ENCODE measurements at places on chromosomes 4 and X. TPM values are rescaled to one million over a fixed set of nuclear protein-coding genes. Genes with fewer than 3 reads are reported as not detected.

DNA sequence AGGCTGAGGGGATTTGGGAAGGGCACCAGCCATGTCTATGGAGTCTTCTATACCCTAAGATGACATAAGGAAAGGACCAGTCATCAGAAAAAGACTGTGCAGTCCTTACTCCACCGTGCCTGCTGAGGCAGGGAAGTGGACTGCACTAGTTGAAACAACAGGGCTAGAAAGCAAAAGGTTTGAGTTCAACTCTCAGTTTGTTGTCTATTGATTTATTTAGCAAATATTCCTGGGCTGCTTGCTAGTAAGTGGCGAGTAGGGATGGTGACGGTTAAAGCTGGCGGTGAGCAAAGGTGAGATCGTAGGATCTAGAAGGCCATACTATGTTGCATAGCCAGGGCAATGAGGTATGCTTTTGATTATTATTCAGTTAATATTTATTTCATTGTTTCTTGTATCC, 110.1 kb downstream of the SMIM20 start:
- no peaks in the 10 kb centered on the region for H3K36me3 ChIP-seq
- H3K27me3 ChIP-seq: no peaks in the 10 kb centered on the region
- DNase-seq: no peak
- no peak overlapping the region for H3K4me3 ChIP-seq

The LYAR gene
- 10.1 TPM for total RNA-seq

The DCK gene
- total RNA-seq: 14.3 TPM

DNA sequence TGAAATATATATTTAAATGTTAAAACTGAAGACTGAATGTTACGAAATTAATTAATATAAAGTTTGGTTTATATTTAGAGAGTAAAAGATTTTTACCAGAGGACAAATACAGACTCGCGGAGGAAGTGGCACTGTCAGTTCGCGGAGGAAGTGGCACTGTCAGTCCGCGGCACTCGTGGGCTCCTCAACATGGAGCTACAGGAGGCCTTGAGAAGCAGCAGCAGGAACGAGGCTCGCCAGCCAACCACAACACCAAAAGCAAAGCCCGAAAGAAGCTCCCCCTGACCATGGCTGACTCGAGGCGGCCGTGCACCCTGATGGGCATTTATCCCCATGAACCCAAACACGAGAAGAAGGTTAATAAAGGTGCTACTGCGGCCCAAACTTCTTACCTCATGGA, 125.3 kb upstream of the PABPC4L start:
- H3K27ac ChIP-seq: no peak overlapping the region
- H3K27me3 ChIP-seq: no peaks in the 10 kb centered on the region
- H3K4me1 ChIP-seq: no peaks in the 10 kb centered on the region
- H3K36me3 ChIP-seq: no peaks in the 10 kb centered on the region
- no peak for DNase-seq

DNA sequence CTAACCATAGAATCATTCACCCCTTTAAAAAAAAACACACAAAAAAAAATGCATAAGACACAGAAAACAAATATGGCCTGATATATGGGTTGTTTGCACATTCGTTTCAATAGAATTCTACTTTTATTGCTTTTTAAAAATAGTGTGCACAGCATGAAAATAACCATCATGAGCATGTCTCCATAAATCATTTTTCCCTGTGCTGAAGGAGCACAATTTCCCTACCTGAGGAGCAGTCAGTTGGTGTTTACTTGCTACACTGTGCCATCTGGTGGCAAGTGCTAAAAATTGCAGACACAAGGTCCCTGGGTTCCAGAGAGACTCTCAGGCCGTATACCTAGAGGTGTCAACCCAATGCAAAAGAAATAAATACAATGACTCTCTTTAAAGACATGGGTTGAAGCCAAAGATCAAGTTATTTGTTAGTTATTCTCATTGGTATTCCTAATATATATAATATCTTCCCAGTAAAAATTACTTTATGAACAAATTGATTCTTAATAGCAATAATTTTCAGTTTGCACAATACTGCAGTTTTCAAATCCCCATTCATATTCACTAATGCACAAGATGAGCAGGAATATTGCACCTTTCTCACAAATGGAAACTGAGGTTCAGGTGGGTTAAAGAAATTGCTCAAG, 551.4 kb downstream of the IQCM start:
- no peaks in the 10 kb centered on the region for H3K36me3 ChIP-seq
- H3K4me3 ChIP-seq: no peak overlapping the region
- no peak overlapping the region for H3K27ac ChIP-seq
- peaks cover 6% of the 10 kb centered on the region for H3K4me1 ChIP-seq

The TBC1D14 gene
- 47.0 TPM for total RNA-seq

The CXCL11 gene
- total RNA-seq: not detected

All from thyroid gland (tissue), 4 donors.